ENCODE measurements at places on chromosomes 2 and 18.

DNA sequence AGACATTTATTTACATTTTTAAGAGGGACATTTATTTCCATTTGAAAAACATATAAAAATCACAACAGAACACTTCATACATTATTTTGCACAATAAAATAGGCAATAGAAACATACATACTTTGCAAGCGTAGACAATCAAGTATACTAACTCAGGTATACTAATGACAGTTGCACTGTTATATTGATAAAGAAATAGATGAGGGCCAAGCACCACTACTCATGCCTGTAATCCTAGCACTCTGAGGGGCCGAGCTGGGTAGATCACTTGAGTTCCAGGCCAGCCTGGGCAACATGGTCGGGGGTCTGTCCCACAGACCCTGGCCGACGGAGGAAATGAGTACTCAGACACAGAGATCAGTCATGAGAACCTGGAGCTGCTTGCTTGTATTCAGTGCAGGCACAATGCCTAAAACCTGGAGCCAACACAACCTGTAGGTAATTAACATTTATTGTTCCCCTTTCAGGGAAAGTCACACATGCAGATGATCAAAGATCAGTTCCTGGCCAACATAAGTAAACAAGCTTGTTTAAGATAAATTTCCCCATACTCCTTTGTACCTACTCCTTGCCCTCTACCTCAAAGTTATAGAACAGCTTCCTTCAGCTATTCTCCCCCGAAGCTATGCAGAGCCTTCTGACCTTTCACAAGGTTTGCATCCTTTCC is 1960.2 kb downstream of the SUCLG1 start:
- DNase-seq: no peak

- DNase-seq: no peak
Observed at GRCh38 chr18:76369791-76370190, 125.3 kb downstream of the ZNF516 start.

- no peak for DNase-seq
Observed at GRCh38 chr18:12287131-12287681, 20.8 kb upstream of the TUBB6 start.

GRCh38 chr2:100980046-100980445 is 22.0 kb upstream of the RPL31 start:
- DNase-seq: no peak

GRCh38 chr2:203675086-203675485 is 31.4 kb upstream of the CD28 start:
- DNase-seq: no peak

DNA sequence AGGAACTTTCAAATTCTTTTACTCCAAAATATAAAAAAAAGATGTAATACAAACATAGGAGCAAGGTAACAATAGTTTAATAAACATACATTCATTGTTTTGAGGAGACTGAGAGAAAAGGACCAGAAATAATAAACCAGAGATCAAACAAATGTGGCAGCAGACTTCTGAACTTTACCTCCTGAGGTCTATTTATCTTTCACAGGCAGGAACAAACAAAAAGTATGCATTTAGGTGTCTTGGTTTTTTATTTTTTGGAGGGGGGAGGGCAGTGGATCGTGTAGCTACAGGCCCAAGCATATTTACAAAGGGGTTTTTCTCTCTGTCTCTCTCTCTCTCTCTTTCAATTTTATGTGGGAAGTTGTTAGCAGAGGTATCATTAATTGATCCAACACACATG is 5.6 kb downstream of the PPP4R1 start:
- no peak for DNase-seq

DNA sequence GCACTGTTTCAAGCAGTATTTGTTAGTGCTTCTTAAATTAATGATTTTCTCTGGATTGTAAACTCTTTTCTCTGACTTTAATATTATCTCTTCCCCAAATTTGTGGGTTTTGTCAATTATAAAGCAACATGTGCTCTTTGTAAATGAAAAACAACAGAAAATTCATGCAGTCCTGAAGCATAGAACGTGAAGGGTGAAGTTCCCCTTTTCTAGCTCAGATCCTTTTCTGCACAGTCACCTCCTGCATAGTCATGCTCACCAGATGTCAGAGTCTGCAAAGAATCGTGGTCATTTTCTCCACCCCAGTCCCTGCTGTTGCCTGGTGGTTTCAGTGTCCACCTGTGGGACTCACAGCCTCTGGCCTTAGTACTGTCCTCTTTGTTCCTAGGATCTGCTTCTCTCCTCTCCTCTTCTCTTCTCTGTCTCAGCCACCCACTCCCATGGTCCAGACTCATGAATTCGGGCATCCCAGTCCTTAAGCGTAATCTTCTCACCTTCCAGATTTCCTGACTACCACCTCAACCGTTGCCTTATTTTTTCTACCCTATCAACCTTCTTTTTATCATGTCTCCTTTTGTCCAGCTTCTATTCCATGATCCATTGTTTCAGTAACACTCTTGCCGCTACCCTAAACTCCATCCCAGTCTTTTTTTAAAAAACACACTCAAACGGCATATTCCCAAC is 229.1 kb downstream of the RTP5 start:
- DNase-seq: no peak

GRCh38 chr18:26442126-26442525 is 106.2 kb downstream of the KCTD1 start:
- DNase-seq: no peak
